ENCODE measurements at places on chromosomes 12 and 14.

GRCh38 chr14:61499991-61500390, 178.6 kb downstream of the PRKCH start:
- no peak for DNase-seq

DNA sequence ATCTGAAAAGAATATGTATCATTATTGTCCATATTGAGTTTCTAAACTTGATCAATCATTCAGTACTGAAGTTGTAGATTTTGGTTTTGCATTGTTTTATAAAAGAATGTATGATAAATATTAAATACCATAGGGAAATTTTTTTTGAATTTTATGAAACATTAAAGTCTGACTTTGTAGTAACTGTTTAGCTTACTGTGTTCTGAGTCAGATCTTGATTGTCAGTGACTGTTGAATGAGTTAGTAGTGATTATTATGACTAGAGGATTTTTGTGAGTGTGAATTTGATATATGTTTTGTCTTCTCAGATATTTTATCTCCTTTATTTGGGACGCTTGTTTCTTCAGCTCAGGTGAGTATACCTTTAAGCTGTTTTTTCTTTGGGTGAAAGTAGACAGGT, 10.1 kb downstream of the TDP1 start:
- no peak for DNase-seq

DNA sequence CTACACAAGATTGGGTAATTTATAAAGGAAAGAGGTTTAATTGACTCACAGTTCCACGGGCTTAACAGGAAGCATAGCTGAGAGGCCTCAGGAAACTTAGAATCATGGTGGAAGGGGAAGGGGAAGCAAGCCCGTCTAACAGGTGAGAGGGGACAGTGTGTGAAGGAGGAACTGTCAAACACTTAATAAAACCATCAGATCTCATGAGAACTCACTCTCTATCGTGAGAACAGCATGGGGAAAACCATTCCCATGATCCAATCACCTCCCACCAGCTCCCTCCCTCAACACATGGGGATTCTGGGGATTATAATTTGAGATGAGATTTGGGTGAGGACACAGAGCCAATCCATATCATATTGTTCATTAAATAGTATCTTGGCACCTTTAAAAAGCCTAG, 56.1 kb downstream of the EPS8 start:
- DNase-seq: no peak

- DNase-seq: no peak
Measured at GRCh38 chr12:127509066-127509778, 757.7 kb upstream of the TMEM132C start.

GRCh38 chr12:55008944-55009585, 10.7 kb upstream of the NEUROD4 start:
- DNase-seq: no peak

- peak; percentile 20 for DNase-seq
Measured at GRCh38 chr12:7612851-7613250, 52.9 kb downstream of the APOBEC1 start.

DNA sequence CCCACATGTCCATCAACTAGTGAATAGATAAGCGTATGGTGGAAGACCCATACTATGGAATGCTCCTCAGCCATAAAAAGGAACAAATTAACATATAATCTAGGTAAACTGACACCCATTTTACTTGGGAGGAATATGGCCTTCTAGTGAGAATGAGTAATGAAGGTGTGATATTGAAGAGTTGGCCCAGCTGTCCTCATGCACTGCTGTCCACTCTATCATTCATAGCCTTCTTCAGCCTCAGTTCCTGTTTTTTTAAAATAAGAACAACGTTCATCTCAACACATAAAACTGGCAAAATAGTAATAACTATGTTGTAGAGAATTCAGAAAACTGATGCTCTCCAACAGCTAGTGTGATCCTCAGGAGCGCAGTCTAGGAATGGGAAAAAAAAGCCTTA, 26.5 kb upstream of the OXA1L start:
- DNase-seq: no peak

- no peak for DNase-seq
Measured at GRCh38 chr12:98385641-98386040, 129.7 kb upstream of the TMPO start.

GRCh38 chr14:30681752-30682355, 59.7 kb downstream of the SCFD1 start:
- DNase-seq: no peak

GRCh38 chr14:21494902-21495762, 16.0 kb downstream of the METTL3 start:
- no peak for DNase-seq

GRCh38 chr12:100461330-100461973, 12.2 kb upstream of the NR1H4 start:
- DNase-seq: no peak

DNA sequence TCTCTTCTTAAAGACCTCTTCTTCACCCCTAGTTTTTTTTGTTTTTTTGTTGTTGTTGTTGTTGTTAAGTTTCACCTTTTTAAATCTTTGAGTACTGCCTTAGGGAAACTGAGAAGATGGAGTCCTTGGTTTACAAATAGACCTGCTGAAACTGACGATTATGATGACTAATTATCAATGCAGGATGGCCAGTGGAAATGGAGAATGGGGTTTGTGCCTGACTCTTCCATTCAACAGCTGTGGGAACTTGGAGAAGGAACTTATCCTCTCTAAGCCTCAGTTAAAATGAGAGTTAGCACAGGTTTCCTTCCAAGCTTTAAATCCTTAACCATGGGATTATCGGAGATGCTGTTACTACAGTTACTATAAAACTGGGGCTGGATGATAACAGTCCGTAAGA, 66.7 kb upstream of the PNMA1 start:
- DNase-seq: no peak

DNA sequence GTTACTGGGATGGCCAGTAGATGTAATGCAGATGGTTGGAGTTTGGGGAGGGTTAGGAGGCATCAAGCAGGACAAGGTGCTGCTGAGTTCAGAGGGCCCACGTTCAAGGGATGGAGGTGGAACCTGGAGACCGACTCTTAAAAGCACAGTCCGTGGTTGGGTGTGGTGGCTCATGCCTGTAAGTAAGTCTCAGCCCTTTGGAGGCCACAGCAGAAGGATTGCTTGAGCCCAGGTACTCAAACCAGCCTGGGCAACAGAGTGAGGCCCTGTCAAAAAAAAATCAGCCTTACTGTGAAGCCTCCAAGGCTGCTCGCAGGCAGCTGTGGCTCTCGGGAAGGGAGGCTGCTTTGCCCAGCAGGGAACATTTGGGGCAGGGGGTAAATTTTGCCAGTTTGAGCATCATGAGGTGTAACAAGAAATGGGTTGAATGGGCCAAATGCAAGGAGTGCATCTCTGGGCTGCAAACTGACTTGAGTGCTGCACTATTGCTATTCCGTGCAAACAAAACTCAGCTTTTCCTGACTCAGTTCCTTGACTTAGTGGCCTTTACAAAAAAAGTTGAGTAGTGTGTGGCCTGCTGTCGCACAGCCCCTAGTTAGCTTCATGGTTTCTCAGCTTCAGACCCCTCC, 55.0 kb downstream of the ANAPC7 start:
- no peak for DNase-seq

GRCh38 chr12:42916143-42916542, 326.6 kb upstream of the PRICKLE1 start:
- no peak for DNase-seq

GRCh38 chr14:25412998-25413397, 363.1 kb upstream of the STXBP6 start:
- DNase-seq: peak; percentile 32

DNA sequence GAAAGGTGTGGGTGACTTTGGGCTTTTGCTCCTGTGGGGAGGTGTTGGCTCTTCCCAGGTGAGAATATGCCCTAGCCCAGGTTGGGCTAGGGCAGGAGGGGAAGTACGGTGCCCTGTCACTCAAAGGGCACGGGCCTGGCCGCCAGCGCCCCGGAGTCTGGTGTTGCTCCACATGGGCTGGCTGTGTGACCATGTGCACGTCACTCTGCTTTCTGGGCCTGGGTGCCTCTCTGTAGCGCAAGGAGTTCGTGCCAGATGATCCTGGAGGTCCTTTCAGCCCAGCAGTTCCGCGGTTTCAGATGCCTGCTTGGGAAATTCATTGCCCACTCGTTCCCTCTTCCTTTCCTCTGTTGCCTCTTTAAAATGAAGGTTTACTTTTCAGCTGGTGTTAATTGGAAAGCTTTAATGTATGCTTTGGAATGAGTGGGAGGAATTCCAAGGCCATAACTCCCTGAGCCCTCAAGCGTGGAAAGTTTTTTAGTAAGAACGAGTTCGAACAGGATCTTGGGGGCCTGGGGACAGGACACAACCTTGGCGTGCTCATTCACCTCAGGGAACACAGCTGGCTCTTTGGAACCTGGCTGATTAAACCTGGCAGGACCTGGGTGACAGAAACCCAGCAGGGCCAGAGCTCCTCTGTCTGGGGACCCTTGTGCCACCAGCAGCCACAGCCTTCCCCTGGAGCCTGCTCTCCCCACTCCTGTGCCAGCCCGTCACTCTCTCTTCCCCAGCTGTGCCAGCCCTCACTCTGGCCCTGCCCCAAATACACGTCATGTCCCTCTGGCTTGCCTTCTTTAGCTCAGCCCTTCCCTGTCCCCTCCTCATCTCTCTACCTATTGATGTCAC, 42.8 kb downstream of the TSPAN9 start:
- peak; percentile 57 for DNase-seq

- DNase-seq: no peak
Measured at GRCh38 chr14:53409289-53409688, 256.2 kb upstream of the DDHD1 start.

- no peak for DNase-seq
Measured at GRCh38 chr14:47678993-47679392, 3.6 kb upstream of the MDGA2 start.

- DNase-seq: no peak
Measured at GRCh38 chr14:69794791-69795190, 2.2 kb downstream of the SLC10A1 start.

GRCh38 chr12:92933606-92934005, 4.5 kb upstream of the EEA1 start:
- DNase-seq: no peak

GRCh38 chr14:102055181-102055901, 31.5 kb downstream of the HSP90AA1 start:
- DNase-seq: no peak

DNA sequence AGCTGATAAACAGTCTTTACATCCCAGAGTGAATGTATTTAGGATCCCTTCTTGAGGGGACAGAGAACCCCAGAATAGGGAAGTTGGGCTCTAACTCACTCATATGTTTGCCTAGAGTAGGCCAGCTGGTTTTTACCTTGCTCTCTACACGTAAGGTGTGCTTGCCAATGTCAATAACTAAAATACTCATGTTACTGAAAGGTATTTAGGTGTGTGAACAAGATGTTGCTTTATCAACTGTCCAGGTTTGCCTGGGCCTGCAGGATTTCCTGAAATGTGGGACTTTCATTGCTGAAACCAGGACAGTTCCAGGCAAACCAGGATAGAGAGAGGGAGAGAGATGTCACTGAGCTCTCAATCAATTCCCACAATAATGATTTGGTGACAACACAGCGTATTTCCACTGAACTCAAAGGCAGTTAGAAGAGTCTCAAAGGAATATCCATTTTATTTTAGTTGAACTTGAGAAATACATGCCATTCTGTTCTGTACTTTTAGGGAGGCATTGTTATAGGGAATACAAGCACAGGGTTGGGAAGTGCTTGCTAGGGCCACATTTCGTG, 171.7 kb downstream of the NRXN3 start:
- no peak for DNase-seq
